Neural progenitor cell (in vitro differentiated cells): ENCODE measurements at places on chromosomes 6 and 20. TPM values are rescaled to one million over a fixed set of nuclear protein-coding genes. Genes with fewer than 3 reads are reported as not detected.

MRPL14 gene
- total RNA-seq = 40.4 and 53.5 TPM in 2 replicates

- no peak for DNase-seq
Observed at GRCh38 chr20:63190828-63191227, 25.1 kb downstream of the YTHDF1 start.

SOBP gene
- 11.0 and 12.6 TPM in 2 replicates for total RNA-seq

DYNLT2 gene
- 3.3 and 4.7 TPM in 2 replicates for total RNA-seq

DNA sequence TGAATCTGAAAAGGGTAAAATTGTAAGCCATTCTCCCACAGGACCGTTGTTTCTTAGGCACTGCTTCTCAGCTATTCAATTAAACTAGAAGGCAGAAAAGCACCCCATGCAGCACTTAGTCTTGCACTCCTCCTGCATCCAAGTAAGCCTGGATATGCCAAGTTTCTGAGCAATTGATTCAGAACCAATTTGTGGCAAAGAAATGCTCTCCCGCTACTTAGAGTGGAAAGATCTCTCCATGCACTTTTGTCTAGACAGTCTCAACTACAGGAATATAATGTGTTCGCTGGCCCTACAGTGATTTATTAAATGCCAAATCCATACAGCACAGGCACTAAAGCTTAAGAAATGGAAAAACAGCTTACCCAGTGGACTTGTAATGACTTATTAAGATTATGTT is 338.5 kb downstream of the HACE1 start:
- DNase-seq = no peak
